NCI-H1048 (cell line): ENCODE measurements at places on chromosomes 2 and 18.

DNA sequence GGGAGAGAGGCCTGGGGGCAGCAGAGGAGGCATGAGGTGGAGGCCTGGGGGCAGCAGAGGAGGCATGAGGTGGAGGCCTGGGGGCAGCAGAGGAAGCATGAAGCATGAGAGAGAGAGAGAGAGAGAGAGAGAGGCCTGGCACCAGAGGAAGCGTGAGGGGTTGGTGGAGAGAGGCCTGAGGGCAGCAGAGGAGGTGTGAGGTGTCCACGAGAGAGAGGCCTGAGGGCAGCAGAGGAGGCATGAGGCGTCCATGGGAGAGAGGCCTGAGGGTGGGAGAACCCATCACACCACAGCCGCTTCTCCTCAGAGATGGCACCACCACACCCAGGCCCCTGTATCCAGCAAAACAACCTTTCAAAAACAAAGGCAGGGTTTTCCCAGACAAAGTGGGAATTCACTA lies 55.7 kb upstream of the KCNG2 start:
- DNase-seq: no peak

GRCh38 chr2:204321910-204322751 lies 223.1 kb upstream of the PARD3B start:
- DNase-seq: no peak

DNA sequence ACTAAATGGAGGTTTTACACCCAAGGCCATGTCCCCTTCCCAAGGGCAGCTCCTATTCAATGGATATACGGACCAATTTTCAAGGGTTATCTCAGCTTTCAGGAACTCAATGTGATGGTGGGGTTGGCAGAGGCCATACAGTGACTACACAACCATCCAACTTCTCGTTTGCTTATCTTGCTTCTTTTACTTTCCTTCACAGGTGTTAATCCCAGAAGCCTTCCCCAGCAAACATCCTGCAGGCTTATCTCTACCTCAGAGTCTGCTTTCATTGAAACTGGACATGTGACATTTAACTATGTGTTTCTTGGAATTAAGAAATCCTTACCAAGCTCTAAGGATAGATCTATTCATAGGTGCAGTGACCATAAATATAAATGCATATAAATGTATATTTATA lies 443.8 kb upstream of the CDH20 start:
- no peak for DNase-seq

DNA sequence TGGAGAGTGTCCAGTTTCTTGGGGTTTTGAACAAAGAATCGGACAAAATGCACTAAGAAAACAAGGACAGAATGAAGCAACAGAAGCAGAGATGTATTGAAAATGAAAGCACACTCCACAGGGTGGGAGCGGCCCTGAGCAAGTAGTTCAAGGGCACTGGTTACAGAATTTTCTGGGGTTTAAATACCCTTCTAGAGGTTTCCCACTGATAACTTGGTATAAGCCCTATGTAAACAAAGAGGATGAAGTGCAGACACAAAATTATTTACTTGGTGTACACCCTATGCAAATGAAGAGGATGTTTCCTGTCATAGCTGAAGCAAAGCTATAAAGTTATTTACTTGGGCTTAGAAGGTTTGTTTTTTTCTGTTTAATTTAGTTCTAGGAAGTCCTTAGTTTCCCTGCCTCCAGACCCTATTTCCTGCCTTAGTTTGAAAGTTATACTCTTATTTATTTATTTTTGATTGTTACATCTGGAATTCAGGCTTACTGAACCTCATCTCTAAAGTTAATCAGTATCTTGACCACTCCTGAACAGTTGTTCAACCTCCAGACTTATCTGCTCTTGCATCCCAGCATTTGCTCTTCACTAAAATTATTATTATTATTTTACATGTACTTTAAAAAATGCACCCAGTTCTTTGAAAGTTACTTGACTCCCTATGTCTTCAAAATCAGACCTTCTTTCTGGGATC lies 193.5 kb downstream of the SPP2 start:
- no peak for DNase-seq

GRCh38 chr2:205496772-205497171 lies 185.5 kb upstream of the NRP2 start:
- DNase-seq: no peak

- no peak for DNase-seq
Measured at GRCh38 chr2:190488516-190489233, 45.8 kb downstream of the NEMP2 start.

- DNase-seq: no peak
Measured at GRCh38 chr2:59604123-59604522, 949.3 kb downstream of the BCL11A start.

DNA sequence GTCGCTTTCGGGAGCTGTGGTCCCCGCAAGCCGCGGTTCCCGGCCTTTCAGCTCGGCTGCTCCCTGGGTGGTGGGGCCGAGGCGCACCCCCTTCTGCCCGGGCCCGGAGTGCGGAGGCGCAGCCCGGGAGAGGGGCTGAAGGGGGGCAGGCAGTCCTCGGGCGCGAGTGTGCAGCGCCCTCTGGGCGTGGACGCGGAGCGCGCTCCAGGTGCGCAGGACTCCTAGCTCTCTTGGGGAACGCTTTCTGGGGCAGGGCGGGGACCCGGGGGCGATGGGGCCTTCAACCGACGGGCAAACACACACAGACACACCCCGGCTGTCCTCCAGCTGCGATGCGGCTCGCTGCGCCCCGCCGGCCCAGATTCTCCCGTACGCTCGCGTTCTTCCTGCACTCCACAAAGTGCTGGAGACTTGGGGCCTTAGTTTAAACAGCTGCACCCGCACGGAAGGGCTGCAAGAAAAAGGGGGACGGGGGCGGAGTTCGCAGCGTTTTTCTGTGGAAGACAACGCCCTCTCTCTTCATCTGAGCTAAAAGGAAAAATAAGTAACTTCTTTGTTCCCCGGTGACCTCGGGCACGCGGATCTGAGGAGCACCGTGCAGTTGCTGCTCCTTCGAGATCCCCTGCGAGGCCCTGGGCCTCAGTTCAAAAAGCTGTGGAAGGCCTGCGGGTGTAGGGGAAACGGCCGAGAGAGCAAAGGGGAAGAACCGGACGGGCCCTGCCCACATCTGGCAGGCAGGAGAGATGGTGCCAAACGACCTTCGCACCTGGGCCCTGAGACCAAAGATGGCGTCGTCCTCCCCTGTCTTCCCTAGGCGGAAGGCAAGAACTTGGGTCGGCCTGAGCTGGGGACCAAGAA lies 593 bp upstream of the SDC1 start:
- DNase-seq: peak; percentile 26

DNA sequence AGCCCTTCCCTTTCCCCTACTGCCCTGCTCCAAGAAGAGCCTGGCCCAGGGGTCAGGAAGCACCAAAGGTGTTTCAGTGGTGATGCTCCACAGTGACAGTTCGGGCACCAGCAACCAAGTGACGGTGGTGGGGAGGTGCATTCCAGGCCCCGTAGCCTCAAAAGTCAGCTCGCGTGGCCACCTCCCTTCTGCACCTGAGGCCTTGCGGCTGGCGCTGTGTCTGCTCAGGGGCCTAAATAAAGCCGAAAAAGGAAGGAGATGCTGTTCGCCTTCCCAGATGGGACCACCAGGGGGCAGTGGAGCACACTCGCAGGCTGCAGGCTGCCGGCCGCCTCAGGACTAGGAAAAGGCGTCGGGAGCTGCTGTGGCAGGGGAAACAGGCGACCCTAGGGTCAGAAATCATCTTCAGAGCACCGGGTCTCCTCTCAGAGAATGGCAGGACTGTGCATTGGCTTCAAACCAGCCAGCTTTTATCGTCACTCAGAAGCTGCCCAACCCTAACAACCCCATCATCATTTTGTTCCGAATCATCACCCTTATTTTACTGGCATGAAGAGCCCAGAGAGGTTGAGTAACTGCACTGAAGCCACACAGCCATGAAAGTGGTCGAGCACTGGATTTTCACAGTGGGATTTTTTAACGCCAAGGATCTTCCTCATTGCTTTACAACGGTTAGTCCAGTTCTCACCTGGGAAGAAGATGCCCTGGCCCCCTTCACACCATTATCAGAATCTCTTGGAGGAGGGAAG lies 213.0 kb upstream of the CELF4 start:
- DNase-seq: peak; percentile 57

DNA sequence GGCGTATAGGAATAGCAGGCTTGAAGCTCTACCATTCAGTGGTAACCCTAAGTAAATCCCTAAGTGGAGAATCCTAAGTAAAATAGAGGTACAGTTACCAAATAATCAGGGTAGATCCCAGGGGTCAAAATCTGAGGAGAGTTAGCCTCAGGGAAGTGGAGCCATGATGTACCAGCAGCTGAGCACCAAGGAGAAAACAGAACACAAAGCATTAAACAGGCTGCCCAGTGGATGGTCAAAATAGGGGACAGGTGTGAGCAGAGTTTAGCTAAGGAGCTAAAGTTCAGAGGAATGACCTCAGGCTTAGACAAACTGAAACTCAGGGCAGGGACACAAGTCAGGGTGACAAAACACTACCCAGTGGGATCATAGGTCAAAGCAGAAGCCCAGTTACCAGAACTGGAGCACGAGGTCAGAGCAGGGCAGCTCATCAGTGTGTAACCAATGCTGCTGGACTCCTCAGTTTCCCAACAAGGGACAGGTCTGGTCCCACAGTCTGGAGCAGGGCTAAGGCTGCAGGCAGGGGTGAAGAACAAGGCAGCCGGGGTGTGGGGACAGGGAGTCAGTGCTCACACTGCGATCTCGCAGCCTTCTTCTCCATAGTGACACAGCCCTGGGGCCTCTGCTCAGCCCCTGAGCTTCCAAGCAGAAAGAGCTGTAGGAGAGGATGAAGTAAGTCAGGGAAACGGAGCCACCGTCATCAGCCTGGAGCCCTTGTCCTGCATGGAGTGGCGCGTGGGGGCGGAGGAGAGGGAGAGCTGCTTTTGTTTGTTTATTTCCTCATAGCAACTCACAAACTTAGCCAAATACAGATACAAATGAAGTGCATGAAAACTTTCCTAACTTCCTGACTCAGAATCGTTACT lies 264.0 kb downstream of the MREG start:
- no peak for DNase-seq

- no peak for DNase-seq
Measured at GRCh38 chr2:53334610-53335009, 433.0 kb upstream of the CHAC2 start.

DNA sequence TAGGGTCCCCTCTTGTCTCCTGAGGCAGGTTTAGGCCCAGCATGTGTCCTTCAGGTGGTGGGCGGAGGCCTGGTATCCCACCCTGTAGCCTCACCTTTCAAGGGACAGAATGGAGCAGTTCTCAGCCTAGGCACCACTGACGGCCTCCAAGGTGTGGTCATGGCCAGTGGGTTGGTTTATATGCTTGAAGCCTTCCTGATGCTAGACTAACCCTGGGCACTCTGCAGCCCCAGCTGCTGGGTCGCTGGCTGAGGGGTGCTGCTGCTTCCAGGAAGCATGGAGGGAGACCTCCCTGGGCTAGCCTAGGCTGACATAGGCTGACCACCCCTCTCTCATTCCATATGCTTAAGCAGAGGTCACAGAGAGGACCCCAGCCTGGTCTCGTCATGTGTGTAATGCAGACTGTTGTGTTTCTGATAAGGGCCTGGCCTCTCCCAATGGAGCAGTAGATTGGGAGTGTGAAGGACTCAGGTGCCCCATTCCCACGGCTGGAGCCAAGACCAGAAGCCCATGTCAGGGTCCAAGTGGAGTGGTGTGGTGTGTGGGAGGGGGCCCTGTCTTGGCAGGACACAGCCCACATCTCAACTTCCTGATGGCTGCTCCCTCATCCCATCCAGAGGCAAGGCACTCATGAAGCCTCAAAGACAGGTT lies 206.6 kb downstream of the DYSF start:
- DNase-seq: no peak

DNA sequence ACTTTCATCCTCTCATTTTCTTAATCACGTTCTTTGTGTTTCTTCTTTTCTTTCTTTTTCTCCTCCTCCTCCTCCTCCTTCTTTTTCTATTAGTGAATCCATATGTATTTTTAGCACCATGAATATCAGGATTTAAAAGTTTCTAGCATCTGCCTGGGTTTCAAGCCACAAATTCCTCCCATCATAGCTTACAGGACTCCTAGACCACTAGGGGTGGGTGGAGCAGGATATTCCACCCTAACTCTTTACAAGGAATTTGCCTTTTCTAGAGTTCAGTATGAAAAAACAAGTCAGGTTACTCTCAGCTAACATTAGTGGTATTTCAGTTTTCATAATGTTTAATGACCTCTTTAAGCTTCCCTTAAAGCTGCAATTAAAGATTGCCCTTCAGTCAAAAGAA lies 19.1 kb upstream of the LRRTM1 start:
- no peak for DNase-seq

DNA sequence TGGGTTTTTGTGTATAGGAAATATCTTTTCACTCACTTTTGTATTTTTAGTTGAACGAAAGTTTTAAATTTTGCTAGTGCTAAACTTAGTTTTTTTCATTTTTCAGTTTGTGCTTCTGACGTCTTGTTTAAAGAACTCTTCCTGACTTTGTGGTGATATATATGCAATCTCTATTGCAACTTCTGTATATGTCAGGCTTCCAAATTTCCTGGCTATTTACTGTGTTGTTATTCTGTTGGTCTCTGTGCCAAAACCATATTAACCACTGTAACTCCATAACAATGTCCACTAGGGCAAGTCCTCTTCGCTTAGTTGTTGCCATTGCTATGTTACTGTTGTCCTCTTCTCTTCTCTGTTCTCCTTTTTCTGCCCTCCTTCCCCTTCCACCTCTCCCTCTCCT lies 3.2 kb upstream of the EHD3 start:
- DNase-seq: no peak

- no peak for DNase-seq
Measured at GRCh38 chr18:22185771-22186386, 16.5 kb downstream of the GATA6 start.

GRCh38 chr2:33304032-33304864 lies 172.2 kb upstream of the RASGRP3 start:
- DNase-seq: no peak

GRCh38 chr2:106596844-106597243 lies 109.7 kb downstream of the CD8B2 start:
- no peak for DNase-seq

GRCh38 chr2:134727385-134727784 lies 8.6 kb upstream of the TMEM163 start:
- no peak for DNase-seq

DNA sequence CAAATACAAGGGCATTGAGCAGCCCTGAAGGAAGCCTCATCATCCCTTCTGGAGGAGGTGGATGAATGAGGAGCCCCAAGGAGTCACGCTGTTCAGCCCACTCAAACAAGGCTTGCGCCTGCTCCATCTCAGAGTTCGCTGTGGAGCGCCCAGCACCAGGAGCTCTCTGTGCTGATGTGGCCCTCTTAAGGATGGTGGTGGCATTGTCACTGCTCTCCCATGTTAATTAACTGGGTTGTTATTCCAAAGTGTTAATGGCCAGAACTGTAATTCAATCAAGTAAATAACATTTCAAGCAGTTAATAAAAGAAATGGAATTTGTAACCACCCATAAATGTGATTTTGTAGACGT lies 726.0 kb upstream of the RAB6C start:
- no peak for DNase-seq

DNA sequence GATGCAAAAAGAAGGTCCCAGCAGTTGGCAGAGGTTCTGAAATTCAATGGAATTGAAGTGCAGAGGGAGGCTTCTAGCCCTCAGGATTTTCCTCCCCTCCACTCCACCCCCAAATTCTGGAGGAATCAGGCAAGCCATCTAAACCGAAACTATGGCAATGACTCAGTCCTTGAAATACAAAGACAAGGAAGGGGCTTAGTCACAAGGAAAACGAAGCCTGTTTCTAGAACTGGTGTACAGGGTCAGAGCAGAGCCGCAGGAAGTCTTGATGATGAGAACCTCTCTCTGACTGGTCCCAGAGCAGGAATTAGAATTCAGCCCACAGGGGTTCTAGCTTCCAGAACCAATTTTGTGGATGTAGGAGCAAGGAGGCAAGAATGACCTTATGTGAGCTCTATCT lies 111.7 kb upstream of the SCN1A start:
- DNase-seq: no peak

- no peak for DNase-seq
Measured at GRCh38 chr2:239724194-239724849, 300.8 kb downstream of the NDUFA10 start.

GRCh38 chr2:70977605-70978205 lies 725 bp upstream of the ANKRD53 start:
- no peak for DNase-seq
